T-helper 22 cell (primary cell): ENCODE measurements at places on chromosomes 4 and X.

DNA sequence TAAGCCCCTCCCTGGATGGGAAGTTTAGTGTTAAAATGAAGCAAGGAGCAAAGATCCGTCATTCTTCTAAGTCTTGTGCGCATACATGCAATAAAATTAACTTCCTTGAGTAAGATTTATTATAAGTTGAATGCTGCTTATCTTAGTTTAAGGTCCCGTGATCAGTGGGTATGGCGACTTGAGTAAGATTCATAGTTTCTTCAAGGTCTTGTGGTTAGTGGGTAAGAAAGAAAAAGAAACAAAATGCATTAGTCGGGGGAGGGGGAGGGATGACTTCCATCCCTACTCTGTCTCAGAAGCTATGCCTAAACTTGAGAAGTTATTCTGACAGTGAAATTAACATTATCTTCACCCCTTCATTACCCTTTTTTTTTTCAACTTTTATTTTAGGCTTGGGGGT lies 127.3 kb upstream of the MAGEB16 start:
- no peak for DNase-seq

GRCh38 chr4:3412257-3413020 lies 29.3 kb upstream of the HGFAC start:
- DNase-seq, result no peak

- no peak for DNase-seq
Observed at GRCh38 chr4:14023896-14024295, 396.4 kb upstream of the BOD1L1 start.

GRCh38 chr4:87041141-87041540 lies 106.3 kb downstream of the AFF1 start:
- DNase-seq, result no peak

DNA sequence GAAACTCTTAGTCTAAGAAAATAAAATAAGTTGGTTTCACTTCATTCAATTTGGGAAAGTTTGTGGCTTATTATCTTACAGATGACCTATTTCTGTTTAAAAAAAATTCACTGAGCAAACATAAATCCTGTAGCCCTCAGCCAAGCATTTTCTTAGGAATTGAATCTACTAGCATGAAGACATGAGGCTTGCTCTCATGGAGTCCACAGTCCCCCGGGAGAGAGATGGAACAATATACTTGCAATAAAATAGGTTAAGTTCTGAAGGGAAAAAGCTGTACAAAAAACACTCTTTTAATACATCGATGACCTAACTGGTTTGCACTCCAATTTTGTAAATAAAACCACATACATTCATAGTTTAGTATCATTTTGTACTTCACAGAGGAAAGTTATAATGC lies 642.6 kb upstream of the FAM241A start:
- DNase-seq, result no peak
